Osteoblast (primary cell): ENCODE measurements at places on chromosomes 2 and 18. TPM values are rescaled to one million over a fixed set of nuclear protein-coding genes. Genes with fewer than 3 reads are reported as not detected.

GRCh38 chr2:225275443-225275842 is 124.1 kb upstream of the NYAP2 start:
- no peak for DNase-seq

GRCh38 chr2:167144179-167144898 is 256.1 kb downstream of the XIRP2 start:
- DNase-seq = no peak

DNA sequence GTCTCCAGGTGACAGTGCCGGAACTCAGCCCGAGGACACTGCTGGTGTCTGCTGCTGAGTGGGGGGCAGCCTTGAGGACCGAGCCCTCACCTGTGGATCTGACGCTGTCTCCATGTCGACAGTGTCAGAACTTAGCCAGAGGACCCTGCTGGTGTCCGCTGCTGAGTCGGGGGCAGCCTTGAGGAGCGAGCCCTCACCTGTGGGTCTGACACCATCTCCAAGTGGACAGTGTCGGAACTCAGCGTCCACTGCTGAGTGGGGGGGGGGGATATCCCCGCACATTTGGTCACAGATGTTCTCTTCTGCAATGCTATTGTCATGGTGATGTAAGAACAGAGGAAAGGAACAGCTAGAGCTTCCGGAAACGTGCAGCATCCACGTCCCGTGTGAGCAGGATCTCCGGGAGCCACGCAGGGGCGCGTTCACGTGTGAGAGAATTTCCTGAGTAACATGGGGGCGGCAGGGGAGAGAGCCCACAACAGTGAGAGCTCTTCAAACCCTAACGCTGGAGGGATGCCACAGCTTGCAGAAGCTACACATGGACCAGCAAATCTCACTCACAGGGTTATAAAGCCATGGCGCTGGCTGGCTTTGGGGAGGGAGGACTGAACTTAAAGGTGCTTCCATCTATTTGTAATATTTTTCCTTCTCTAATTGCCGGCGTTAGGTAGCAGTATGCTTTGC is 250.7 kb upstream of the SALL3 start:
- DNase-seq = no peak

The FKBP1B gene
- 2.7 and 3.3 TPM in 2 replicates for total RNA-seq

GRCh38 chr2:170878505-170878904 is 50.5 kb upstream of the GORASP2 start:
- DNase-seq = no peak

The ANKRD53 gene
- 0.88 and 1.1 TPM in 2 replicates for total RNA-seq

The TRIP12 gene
- total RNA-seq = 207 and 249 TPM in 2 replicates

DNA sequence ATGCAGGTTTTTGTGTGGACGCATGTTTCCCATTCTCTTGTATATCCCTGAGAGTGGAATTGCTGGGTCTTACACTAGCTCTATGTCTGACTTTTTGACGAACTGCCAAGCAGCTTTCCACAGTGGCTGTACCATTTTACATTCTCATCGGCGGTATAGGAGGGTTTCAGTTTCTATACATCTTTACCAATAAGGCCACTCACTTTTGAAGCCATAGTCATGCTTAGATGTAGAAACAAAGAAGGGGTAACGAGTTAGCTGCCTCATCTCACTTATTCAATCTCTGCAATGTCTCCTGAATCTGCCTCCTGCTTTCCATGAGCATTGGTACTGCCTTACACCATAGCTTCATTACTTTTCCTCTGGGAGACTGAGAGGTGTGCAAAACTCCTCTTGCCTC is 47.4 kb downstream of the MMADHC start:
- no peak for DNase-seq

DNA sequence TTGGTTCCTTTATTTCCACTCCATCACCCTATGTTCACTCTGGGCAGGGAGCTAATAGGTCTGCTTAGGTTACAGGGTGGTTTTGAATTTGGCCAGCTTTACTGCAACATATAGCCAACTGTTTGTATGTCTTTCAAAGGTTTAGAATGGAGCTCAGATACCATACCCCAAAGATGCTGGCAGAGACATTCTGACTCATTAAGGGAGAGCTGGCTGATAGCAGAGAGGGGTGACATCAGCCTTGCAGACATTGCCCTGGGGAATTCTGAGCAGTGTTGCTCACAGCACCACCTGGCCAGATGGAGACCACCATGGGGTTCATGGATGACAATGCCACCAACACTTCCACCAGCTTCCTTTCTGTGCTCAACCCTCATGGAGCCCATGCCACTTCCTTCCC is 2.1 kb downstream of the PROKR1 start:
- peak; percentile 61 for DNase-seq

- DNase-seq = no peak
Measured at GRCh38 chr2:2502201-2502549, 171.1 kb upstream of the MYT1L start.

GRCh38 chr2:237092920-237093781 is 7.5 kb downstream of the COPS8 start:
- DNase-seq = peak; percentile 63

GRCh38 chr2:192044496-192044895 is 150.2 kb downstream of the TMEFF2 start:
- DNase-seq = no peak

GRCh38 chr2:219434718-219435525 is at the start of gene SPEG:
TSS of gene SPEG (plus strand) at chr2:219434843. CDS start at chr2:219434978, 135 bp downstream.
- DNase-seq = peak; percentile 92

DNA sequence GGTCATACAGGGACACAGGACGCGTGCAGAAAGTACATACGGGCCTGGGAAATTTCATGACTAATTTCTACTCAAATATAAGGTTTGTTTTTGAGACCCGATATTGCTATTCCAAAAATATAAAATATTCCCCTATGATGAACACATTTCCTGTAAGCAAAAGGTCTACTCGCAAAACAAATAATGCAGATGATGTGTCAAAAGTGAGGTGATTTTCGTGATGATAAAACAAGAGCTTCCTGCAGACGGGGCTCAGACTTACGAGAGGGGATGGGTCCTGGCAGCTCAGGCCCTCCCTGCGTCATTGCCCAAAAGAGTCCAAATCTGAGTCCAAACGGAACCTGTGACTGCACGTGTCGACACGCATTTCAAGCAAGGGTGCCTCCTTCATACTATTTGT is 62.7 kb downstream of the MBP start:
- DNase-seq = no peak

The FAM237A gene
- not detected in 2 replicates for total RNA-seq

The BABAM2 gene
- total RNA-seq = 42.0 and 45.4 TPM in 2 replicates

DNA sequence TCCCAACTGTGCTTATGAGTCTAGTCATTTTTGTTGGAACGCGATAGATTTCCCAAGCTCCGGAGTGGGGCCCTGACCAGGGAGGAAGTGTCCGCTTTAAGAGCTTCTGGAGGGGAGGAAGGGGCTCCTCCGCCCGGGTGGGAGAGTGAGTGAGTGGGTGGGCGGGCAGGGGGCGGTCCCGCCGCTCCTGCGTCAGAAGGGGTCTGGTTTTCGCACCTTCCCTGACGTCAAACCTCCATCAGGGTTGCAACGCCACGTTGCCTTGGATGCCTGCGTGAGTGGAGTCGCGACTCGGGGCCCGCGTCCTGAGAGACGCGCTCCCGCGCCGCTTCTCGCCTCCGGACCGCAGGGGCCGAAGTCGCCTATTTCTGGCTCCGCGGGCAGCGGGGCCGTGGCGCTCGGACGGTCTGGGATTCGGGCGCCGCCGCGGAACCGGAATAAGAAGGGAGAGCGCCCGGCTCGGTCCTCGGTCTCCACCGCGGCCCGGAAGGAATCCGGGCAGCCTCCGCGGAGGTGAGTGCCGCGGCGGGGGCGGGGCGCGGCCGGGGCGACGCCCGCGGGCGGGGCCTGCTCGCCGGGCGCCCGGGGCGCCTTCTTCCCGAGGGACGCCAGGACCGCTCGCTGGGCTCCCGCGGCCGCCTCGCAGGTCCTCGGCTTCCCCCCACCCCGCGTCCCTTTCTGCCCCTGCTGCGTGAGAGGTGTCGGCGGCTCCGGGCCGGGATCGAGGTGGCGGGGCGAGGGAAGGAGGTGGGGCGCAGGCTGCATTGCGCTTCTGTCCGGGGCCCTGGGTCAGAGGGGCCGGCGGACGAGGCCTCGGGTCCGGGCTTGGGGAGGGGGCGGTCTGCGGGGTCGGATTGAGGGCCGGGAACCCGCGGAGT is at the start of gene ZDBF2:
Gene ZDBF2, plus strand, starts transcription at position 230 of the 878 bp plus-strand sequence. CDS start 7,187 bp downstream, outside the sequence.
- DNase-seq = peak; percentile 90

The SCN7A gene
- not detected in 2 replicates for total RNA-seq

DNA sequence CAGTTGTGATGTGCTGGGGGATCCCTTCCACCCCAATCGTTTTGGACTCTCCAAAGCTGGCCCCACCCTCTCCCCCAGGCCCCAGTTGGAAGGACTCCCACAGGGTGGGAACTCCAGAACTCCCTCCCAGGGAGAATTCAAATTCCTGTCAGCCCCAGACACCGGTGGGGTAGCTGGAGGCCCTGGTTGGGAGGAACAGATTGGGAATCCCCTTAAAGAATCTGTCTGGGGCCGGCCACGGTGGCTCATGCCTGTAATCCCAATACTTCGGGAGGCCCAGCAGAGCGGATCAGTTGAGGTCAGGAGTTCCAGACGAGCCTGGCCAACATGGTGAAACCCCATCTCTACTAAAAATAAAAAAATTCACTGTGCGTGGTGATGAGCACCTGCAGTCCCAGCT is 155.5 kb downstream of the ANKRD36C start:
- DNase-seq = no peak

The POTEJ gene
- not detected in 2 replicates for total RNA-seq

DNA sequence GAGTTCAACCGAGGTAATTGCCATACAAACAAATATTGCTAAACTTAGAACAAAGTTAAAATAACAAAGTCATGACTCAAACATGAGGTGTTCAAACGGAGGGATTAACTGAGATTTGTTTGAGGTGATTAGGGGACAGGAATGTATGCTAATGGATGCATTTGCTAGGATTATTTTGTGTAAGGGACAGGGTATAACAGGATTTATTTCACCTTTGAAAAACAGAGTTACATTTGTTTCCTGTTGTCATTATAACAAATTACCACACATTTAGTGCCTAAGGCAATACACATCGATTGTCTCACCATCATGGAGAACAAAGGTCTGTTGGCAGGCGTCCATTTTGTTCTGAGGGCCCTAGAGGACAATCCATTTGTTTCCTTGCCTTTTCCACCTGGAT is 304.3 kb upstream of the CNTNAP5 start:
- no peak for DNase-seq

The TMEM169 gene
- 0.36 and 0.88 TPM in 2 replicates for total RNA-seq

The DARS1 gene
- 100 and 119 TPM in 2 replicates for total RNA-seq

- DNase-seq = no peak
Measured at GRCh38 chr2:123770996-123771720, 253.9 kb upstream of the CNTNAP5 start.

The ESPNL gene
- 1.8 and 9.8 TPM in 2 replicates for total RNA-seq

- DNase-seq = no peak
Measured at GRCh38 chr2:203704430-203704829, 2.0 kb upstream of the CD28 start.

The ARMC9 gene
- 221 and 240 TPM in 2 replicates for total RNA-seq

The IL36G gene
- not detected in 2 replicates for total RNA-seq

DNA sequence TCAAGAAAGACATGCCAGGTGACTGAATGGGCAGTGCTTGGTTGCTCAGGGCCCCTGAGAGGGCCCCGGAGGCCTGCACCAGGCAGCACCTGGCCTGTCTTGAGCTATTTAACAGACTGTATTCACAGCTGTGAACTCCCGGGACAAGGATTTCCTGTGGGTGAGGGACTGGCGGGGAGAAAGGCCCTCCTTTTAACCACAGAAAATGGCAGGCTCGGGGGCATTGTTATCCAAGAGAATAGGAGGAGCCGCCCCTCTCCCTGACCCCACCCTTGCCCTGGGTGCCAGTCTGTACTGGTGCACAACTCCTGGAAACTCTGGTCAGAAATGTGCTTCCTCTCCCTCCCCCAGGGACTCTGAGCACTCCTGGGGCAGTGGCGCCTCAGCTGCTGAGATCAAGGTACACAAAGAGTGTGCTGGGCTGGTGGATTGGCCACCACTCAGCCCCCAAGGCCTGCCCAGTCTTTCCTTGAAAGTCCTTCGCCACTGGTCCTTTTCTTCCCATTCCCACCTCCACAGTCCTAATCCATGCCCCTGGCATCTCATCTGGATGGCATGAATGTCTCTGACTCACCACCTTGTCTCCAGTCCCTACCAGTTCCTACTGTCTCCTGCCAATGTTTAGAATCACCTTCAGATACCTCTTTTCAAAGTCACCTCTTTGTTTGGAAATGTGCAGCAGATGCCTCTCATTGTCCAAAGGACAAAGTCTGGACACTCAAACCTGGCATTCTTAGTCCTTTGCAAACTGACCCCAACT is 19.6 kb upstream of the EPAS1 start:
- no peak for DNase-seq

DNA sequence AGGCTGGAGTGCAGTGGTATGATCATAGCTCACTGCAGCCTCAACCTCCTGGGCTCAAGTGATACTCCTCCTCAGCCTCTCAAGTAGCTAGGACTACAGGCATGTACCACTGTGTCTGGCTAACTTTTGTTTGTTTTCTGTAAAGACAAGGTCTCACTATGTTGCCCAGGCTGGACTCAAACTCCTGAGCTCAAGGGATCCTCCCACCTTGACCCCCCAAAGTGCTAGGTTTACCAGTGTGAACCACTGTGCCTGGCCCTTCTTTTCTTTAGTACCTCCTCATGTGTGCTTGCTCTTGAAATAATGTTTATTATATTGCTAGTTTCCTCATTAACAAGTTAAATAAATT is 19.0 kb upstream of the COBLL1 start:
- DNase-seq = no peak

The IL1B gene
- total RNA-seq = 0.36 TPM in 1 of 2 replicates, not detected in the other

DNA sequence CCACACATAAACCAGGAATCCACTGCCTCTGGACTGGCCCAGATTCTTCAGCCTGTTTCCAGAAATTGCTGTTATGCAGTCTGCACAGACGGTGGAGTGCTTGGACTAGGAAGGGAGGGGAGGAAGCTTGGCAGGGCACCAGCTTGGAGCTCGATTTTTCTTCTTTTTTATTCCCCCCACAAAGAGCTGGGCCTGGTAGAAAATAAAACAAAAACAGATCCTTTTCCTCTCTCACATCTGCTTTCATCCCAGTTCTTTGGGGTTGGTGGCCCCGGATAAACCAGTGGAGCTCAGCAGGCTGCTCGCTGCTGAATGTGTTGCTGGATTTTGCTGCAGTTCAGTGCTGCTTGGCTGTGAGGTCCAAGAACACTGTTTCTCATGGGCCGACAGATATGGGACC is 16.0 kb downstream of the LRRTM1 start:
- DNase-seq = no peak

- DNase-seq = no peak
Measured at GRCh38 chr2:100036793-100037192, 105.6 kb downstream of the AFF3 start.

GRCh38 chr18:50231621-50232020 is 34.7 kb downstream of the CFAP53 start:
- DNase-seq = no peak

- no peak for DNase-seq
Measured at GRCh38 chr2:134361648-134362047, 107.8 kb downstream of the MGAT5 start.

The CRYBA2 gene
- total RNA-seq = not detected in 2 replicates

The VIT gene
- total RNA-seq = 27.7 and 31.1 TPM in 2 replicates
